ENCODE measurements at places on chromosomes 3 and 15.

GRCh38 chr15:50735156-50735555 lies 30.4 kb downstream of the SPPL2A start:
- no peak for DNase-seq

DNA sequence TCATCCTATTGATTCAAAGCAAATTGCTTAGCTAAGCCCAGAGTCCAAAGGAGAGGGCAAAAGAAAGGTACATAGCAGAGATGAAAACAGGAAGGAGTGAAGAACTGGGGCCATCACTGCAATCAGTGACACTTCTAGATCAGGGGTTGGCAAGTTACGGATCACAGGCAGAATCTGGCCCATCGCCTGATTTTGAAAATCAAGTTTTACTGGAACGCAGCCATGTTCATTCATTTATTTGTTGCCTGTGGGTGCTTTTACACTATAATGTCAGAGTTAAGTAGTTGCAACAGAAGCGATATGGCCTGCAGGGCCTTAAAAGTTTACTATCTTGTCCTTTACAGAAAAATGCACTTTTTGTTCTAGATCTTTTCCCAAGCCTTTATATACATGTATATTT lies 271.7 kb upstream of the TOPAZ1 start:
- no peak for DNase-seq

DNA sequence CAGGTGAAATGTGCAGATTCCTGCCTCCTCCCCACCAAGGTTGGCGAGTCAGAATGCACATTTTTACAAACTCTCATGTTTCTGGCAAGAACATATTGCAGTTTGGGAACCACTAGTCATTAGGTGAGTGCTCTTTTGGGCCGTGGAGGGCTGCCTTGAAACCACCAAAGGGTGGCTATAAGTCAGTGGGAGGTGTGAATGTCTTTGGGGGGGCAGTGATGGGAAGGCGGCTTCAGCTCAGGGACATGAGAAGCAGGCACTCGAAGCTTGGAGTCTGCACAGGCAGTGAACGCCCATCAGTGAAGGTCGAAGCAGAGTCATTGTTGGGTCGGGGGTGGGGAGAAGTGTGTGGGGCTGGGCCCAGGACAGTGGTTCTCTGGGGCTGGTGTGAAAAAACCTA lies 1.1 kb downstream of the NOX5 start:
- no peak for DNase-seq

DNA sequence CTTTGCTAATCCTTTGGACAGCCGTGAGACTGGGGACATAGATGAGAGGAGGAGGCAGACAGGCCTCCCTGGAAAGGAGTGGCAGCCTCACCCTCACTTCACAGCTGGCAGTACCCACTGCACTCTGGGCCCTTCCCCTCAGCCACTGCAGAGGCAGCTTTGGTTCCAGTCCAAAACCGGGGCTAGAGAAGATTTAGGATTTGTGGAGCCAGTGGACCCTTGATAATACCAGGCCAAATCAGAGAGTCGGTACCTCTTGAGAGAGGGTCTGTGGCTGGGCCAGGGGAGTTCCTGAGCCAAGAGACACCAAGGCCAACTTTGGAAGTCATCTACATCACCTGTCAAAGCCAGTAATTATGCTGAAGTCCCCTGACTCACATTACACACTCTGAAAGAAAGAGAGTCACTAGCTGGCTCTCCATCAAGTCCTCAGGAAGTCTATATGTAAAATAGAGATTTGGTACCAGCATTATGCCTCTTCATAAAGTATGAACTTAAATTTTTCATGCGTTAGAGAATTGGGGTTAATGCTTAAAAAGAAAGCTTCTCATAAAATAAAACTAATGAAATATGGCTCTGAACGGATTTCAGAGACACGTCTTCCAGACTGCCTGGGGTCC lies 244.1 kb upstream of the SEMA6D start:
- no peak for DNase-seq

DNA sequence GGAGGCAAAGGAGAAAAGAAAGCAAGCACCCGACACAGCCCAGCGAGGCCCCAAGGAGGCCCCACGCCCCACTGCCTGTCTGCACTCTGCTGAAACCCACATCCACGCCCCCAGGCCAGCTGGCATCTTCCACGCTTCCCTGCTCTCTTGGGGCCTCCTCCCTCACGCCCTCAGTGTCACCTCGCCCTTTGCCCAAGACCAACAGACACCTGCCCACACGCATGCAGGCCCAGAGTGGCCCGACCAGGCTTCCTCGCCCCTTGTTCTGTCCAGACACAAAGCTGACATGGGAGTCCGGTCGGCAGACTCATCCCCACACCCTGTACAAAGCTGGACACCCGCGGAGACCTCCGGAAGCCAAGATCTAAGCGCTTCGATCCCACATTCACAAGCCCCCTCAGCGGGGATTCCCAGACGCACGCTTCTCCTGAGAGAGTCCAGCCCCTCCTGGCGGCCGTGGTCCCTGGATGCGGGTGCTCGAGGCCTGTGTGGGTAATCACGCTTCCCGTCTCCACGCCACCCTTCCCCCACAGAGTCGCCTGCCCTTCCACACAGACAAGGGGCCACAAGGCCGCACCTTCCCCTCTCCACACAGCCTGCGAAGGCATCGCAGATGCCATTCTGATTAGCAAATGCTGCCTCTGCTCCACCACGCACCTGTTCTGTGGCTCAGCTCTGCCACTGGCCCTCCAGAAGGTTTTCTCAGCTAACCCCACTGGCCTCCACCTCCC lies 176.6 kb downstream of the XXYLT1 start:
- no peak for DNase-seq

GRCh38 chr3:27219127-27219845 lies 149.9 kb downstream of the NEK10 start:
- no peak for DNase-seq

- no peak for DNase-seq
These were observed 79.9 kb upstream of the SLC25A26 start for GRCh38 chr3:66140743-66141372.

GRCh38 chr3:142337994-142338393 lies 109.8 kb downstream of the XRN1 start:
- DNase-seq, result no peak

GRCh38 chr3:178966299-178967176 lies 105.1 kb downstream of the ZMAT3 start:
- no peak for DNase-seq

DNA sequence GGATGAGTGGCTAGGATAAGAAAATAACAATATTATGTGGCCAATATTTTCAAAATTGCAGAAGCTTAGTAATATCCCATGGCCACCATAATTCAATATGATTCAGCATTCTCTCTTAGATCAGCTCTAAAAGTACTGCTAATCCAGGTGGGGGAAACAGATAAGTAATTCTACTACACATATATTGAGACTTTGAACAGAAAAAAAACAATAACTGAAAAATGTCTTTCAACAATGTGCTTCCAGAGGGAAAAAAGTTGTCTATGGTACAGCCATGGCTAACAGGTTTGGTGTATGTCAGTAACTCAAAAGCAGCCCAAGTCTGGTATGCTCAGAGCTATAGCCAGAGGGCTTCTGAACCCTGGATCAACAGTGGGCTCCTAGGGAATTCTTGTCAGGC lies 42.4 kb upstream of the PPIB start:
- no peak for DNase-seq

DNA sequence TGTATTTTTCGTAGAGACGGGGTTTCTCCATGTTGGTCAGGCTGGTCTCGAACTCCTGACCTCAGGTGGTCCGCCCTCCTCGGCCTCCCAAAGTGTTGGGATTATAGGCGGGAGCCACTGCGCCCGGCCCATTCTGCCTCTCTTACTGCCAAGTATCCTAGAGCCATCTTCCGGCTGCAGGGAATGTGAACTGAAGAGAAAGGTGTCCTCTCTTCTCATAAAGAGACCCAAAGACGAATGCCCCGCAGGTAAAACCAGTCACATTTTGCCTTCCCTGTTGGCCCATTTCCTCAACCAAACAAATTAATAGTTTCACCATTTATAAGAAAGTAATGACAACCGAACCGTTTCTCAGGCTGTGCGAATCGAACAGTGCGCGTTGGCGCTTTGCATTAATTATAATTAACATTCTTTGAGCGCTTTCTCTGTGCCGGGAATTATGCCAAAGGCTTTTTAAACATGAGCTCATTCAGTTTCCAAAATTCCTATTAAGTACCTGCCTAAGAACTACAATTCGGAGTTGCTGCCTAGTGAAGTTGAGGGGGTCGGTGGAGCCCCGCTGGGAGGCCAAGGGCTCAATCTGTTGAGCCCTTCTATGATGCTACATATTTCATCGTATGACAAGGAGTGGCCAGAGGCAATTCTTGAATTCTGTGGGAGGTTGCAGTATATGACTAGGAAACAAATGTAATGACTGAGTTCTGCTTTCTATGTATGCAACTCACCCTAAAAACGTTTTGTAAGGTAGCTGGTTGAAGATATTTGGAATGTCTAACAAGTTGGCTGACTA lies 819 bp upstream of the RPL24 start:
- DNase-seq, result no peak

GRCh38 chr15:68330416-68330815 lies 52.9 kb downstream of the FEM1B start:
- no peak for DNase-seq

GRCh38 chr3:58210761-58211460 lies at the start of gene DNASE1L3:
TSS of gene DNASE1L3 (minus strand) at chr3:58210972. CDS start at chr3:58210906, 66 bp downstream.
- DNase-seq, result no peak

DNA sequence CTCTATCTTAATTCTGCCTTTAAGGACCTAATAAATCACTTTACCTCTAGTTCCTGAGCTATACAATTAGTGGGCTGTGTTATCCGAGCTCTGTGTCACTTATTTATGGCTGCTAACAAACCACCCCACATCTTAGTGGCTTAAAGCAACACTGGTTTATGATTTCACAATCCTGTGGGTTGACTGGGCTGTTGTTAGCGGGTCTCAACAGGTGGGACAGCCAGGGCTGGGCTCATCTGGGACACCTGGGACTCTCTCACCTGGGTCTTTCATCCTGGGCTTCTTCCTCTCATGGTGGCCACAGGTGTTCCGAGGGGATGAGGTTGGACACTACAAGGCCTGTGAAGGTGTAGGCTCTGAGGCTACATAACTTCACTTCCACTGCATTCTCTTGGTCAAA lies 35.8 kb upstream of the CHST2 start:
- DNase-seq, result no peak

GRCh38 chr15:84846269-84846668 lies 29.1 kb downstream of the ALPK3 start:
- DNase-seq, result no peak

DNA sequence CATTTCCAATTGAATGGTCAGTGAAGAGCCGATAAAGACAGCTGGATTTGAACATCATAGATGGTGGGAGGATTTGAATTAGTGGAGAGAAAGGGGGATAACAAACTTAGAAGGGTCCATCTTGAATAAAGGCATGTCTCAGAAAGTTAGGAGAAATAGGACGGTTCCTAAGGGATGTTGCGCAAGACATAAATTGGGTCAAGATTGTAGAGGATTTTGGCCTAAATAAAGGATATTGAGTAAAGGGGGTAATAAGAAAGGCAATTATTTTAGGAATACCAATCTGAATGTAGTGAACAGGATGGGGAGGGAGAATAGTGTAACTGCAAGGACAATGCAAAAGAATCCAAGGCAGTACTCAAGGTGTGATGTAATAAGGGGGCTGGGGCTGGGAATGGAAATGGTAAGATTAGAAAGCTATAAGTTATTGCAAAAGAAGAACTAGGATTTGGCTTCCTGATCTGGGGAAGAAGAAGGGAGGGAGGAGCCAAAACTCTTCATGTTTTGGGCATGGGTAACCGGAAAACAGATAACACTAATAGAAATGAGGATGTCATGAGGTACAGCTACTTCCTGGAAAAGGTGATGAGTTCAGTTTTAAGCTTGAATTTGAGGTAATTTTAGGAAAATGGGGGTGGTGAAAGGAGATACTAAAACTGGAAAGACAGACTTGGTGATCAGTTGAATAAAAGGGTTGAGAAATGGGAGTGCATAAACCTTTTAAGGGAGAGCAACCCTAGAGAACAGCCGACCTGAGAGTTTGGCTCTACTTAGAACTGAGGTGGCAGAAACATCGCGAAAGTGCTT lies 17.3 kb upstream of the TRPC1 start:
- DNase-seq, result no peak

GRCh38 chr15:63203451-63204090 lies 14.2 kb downstream of the RAB8B start:
- no peak for DNase-seq

DNA sequence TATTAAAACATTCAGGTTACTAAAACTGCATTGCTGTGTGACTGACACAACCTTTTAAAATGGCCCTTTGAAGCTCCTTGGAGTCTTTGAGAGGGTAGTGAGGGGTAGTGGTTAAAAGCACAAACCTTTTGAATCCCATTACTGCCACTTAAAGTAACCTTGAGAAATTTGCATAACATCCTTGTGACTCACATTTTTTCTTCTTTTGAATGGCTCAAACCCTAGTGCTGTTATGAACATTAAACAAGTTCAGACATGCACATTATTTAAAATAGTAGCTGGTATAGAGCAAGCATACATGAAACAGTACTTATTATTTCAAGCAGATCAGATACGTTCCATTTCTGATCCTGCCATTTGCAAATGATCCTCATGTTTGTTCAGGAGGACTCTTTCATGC lies 3.7 kb upstream of the CLDN1 start:
- DNase-seq, result no peak

Data from mesothelial cell of epicardium (in vitro differentiated cells).